ENCODE measurements at places on chromosomes 12 and 14.
A peak's percentile ranks its signal among the peaks of the same experiment; 100 is the strongest.

DNA sequence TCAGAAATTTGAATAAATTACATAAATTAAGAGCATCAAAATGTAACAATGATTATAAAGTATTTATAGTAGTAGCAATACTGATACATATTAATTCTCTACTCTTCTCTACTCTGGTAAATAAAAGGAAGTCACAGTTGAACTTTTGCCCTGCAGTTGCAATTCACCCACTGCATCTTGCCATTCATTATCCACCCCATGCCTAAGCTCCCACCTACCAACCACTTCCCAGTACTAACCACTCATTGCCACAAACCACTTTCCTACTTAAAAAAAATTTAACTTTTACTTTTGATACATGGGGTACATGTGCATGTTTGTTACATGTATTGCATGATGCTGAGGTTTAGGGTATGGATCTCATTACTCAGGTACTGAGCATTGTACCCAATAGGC, 174.0 kb downstream of the RASSF9 start:
- DNase-seq: no peak
- H3K27ac ChIP-seq: no peak overlapping the region
- H3K4me3 ChIP-seq: no peak overlapping the region
- no peaks in the 10 kb centered on the region for H3K27me3 ChIP-seq

DNA sequence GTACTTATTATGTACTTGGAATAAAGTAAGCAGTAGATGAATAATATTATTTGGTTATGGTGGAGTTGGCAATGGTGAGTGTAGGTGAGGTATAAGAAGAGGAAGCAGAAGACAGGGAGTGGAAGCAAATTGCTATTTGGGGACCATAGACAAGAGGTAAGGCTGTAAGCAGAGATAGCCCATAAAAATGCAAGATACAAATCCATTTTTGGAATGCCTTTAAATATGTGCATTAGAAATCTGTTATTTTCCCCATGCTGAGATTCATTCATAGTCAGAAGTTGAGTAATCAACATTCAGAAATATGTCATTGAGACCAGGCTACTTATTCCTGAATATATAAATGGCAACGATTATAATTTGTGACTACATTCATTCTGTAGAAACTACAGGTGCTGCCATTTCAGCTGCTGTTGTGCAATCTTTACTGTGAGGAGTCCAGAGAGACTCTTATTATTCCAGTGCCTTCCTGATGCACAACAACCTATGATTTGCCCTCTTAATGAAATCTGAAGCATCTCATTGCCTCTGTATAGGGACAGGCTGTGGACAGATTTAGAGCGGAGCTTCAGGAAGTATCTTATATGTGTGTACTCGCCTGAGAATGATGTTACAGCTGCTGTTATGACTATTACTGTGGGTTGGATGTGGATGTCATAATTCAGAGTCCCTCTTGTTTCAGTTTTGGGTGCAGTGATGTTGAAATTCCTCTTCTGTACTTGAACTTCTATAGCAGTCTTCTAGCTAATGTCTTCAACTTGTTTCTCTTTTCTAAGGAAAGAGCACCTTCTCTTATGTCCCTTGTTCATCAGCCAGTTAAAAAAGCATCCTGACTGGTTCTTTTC, 173.8 kb downstream of the NAV3 start:
- H3K36me3 ChIP-seq: no peaks in the 10 kb centered on the region
- H3K4me1 ChIP-seq: no peaks in the 10 kb centered on the region
- no peak overlapping the region for H3K27ac ChIP-seq
- H3K27me3 ChIP-seq: no peaks in the 10 kb centered on the region

GRCh38 chr14:106812788-106813476, 1286.5 kb downstream of the TMEM121 start:
- H3K27ac ChIP-seq: no peak overlapping the region
- H3K4me3 ChIP-seq: no peak overlapping the region
- DNase-seq: no peak
- H3K27me3 ChIP-seq: no peaks in the 10 kb centered on the region

- H3K36me3 ChIP-seq: no peaks in the 10 kb centered on the region
- no peaks in the 10 kb centered on the region for H3K27me3 ChIP-seq
- H3K27ac ChIP-seq: peak overlapping the region; percentile 82
- DNase-seq: no peak
- no peak overlapping the region for H3K4me3 ChIP-seq
- peaks cover 38% of the 10 kb centered on the region for H3K4me1 ChIP-seq
Observed at GRCh38 chr12:52032446-52032803, 18.8 kb upstream of the NR4A1 start.

GRCh38 chr12:47281667-47282171, 202.0 kb upstream of the AMIGO2 start:
- H3K4me1 ChIP-seq: peaks cover 15% of the 10 kb centered on the region
- no peak overlapping the region for H3K27ac ChIP-seq
- H3K4me3 ChIP-seq: no peak overlapping the region
- no peaks in the 10 kb centered on the region for H3K27me3 ChIP-seq
- no peaks in the 10 kb centered on the region for H3K36me3 ChIP-seq

DNA sequence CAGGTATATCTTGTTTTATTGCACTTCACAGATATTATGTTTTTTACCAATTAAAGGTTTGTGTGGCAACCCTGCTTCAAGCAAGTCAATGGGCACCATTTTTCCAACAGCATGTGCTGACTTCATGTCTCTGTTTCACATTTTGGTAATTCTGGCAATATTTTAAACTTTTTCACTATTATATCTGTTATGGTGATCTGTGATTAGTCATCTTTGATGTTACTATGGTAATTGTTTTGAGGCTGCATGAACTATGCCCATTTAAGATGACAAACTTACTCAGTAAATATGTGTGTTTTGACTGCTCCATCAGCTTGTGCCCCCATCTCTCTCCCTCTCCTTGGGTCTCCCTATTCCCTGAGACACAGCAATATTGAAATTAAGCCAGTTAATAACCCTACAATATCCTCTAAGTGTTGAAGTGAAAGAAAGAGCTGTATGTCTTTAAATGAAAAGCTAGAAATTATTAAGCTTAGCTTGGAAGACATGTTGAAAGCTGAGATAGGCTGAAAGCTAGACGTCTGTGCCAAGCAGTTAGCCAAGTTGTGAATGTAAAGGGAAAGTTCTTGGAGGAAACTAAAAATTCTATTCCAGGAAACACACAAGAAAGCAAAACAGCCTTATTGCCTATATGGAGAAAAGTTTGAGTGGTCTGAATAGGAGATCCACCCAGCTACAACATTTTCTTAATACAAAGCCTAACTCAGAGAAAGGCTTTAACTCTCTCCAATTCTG, 365.1 kb downstream of the ATP23 start:
- H3K27ac ChIP-seq: no peak overlapping the region
- H3K27me3 ChIP-seq: no peaks in the 10 kb centered on the region
- H3K4me1 ChIP-seq: peaks cover 36% of the 10 kb centered on the region
- H3K4me3 ChIP-seq: no peak overlapping the region

- DNase-seq: no peak
- no peak overlapping the region for H3K27ac ChIP-seq
- no peaks in the 10 kb centered on the region for H3K27me3 ChIP-seq
- no peaks in the 10 kb centered on the region for H3K36me3 ChIP-seq
- H3K4me3 ChIP-seq: no peak overlapping the region
Observed at GRCh38 chr12:89821896-89822295, 113.3 kb upstream of the ATP2B1 start.

GRCh38 chr12:59500335-59500734, 95.5 kb upstream of the SLC16A7 start:
- H3K4me3 ChIP-seq: no peak overlapping the region
- no peaks in the 10 kb centered on the region for H3K36me3 ChIP-seq
- H3K27me3 ChIP-seq: no peaks in the 10 kb centered on the region
- H3K4me1 ChIP-seq: no peaks in the 10 kb centered on the region

DNA sequence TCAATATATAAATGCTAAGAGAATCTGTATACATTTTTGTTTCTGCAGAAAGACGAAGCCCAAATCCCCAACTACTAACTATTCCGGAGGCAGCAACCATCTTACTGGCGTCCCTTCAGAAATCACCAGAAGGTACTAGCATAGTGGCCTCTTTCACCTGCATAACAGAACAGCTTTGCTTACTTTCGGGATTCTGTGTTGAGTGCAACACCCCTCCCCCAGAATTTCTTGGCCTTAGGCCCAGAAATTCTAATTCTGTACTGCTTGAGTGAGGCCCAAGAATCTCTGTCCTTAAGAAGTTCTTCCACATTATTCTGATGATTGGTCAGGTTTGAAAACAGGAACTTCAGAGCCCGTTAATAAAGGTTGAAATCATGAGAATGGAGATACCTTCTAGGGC, 2.9 kb downstream of the SPX start:
- peaks cover 3% of the 10 kb centered on the region for H3K27me3 ChIP-seq
- peaks cover 15% of the 10 kb centered on the region for H3K4me1 ChIP-seq
- no peak overlapping the region for H3K27ac ChIP-seq
- no peaks in the 10 kb centered on the region for H3K36me3 ChIP-seq

- H3K27ac ChIP-seq: peak overlapping the region; percentile 98
- H3K4me3 ChIP-seq: peak overlapping the region; percentile 51
- H3K36me3 ChIP-seq: peaks cover 26% of the 10 kb centered on the region
- DNase-seq: no peak
- H3K27me3 ChIP-seq: no peaks in the 10 kb centered on the region
Observed at GRCh38 chr12:56129206-56129941, 1.3 kb downstream of the ESYT1 start.

GRCh38 chr12:92030618-92031017, 115.0 kb downstream of the BTG1 start:
- H3K27me3 ChIP-seq: no peaks in the 10 kb centered on the region
- H3K27ac ChIP-seq: peak overlapping the region; percentile 72
- DNase-seq: no peak
- peaks cover 34% of the 10 kb centered on the region for H3K4me1 ChIP-seq

- no peaks in the 10 kb centered on the region for H3K36me3 ChIP-seq
- no peak overlapping the region for H3K4me3 ChIP-seq
- no peak overlapping the region for H3K27ac ChIP-seq
- H3K4me1 ChIP-seq: no peaks in the 10 kb centered on the region
Observed at GRCh38 chr12:31765931-31766330, 37.1 kb upstream of the AMN1 start.

DNA sequence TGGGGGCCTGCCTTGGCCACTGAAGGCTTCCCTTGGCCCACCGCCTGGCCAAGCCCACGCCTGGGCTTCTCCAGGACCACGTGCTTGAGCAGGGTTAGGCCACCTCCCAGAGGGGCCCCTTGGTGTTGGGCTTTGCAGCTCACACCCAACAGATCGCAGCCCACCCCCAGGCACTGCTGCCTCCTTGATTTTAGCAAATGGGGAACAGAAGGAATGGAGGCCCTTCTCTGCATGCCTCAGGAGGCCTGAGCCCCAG, 23.3 kb downstream of the RAB35 start:
- no peaks in the 10 kb centered on the region for H3K27me3 ChIP-seq
- no peak overlapping the region for H3K4me3 ChIP-seq
- no peak overlapping the region for H3K27ac ChIP-seq

GRCh38 chr12:24491968-24492367, 456.9 kb downstream of the BCAT1 start:
- no peak overlapping the region for H3K4me3 ChIP-seq
- H3K27ac ChIP-seq: no peak overlapping the region
- no peak for DNase-seq
- no peaks in the 10 kb centered on the region for H3K36me3 ChIP-seq

GRCh38 chr12:911191-911826, 38.2 kb downstream of the RAD52 start:
- H3K27ac ChIP-seq: no peak overlapping the region
- DNase-seq: no peak
- H3K4me1 ChIP-seq: no peaks in the 10 kb centered on the region
- H3K27me3 ChIP-seq: no peaks in the 10 kb centered on the region

- no peaks in the 10 kb centered on the region for H3K36me3 ChIP-seq
- no peaks in the 10 kb centered on the region for H3K27me3 ChIP-seq
- peaks cover 11% of the 10 kb centered on the region for H3K4me1 ChIP-seq
- DNase-seq: no peak
- no peak overlapping the region for H3K4me3 ChIP-seq
Observed at GRCh38 chr14:65002586-65003210, 16.0 kb downstream of the FNTB start.

GRCh38 chr12:6228535-6229223, 28.5 kb downstream of the CD9 start:
- H3K27ac ChIP-seq: peak overlapping the region; percentile 91
- no peak for DNase-seq
- no peak overlapping the region for H3K4me3 ChIP-seq
- H3K36me3 ChIP-seq: peaks cover 69% of the 10 kb centered on the region

- H3K27me3 ChIP-seq: peaks cover 34% of the 10 kb centered on the region
- H3K4me1 ChIP-seq: no peaks in the 10 kb centered on the region
- H3K4me3 ChIP-seq: no peak overlapping the region
- H3K27ac ChIP-seq: no peak overlapping the region
Observed at GRCh38 chr12:5904441-5904840, 40.6 kb downstream of the ANO2 start.

DNA sequence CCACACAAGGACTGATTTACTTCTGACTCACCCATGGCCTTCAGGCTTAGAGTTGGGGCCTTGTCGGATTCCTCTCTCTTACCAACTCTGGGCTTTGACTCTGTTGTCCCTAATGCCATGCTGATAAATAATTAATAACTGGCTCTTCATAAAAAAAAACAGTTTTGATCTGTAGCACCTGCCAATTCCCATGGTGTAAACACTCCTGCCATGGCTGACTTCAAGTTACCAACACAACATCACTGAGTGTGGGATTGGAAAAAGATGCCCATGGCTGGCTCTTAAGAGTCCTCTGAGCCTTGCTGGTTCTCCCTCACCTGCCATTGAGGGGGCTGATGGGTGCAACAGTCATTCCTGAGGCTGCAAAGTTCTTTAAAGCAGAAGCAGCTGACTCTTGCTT, 104.8 kb downstream of the KIF26A start:
- no peak for DNase-seq
- no peaks in the 10 kb centered on the region for H3K27me3 ChIP-seq
- H3K27ac ChIP-seq: no peak overlapping the region
- H3K36me3 ChIP-seq: no peaks in the 10 kb centered on the region
- H3K4me3 ChIP-seq: no peak overlapping the region

DNA sequence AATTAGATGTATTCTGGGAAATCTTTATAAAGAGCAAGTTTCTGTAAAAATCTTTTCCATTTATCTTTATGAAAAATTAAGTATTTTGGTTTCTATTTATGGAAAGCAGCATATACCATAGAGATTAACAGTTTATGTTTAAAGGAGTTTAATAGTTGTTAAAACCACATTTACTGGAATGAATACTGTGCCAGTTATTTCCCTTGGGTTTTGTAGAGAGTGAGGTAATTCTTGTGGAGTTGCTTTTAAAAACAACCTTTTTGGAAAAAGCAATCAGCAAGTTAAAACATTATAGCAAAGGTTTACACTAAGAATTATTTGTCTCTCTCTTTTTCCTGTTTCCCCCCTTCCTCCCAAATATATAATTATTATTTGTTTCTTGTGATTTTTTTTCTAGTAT, 34.9 kb downstream of the AEBP2 start:
- no peak overlapping the region for H3K4me3 ChIP-seq
- DNase-seq: no peak
- no peak overlapping the region for H3K27ac ChIP-seq

GRCh38 chr14:61517911-61518384, 177.4 kb upstream of the HIF1A start:
- no peak overlapping the region for H3K4me3 ChIP-seq
- no peaks in the 10 kb centered on the region for H3K36me3 ChIP-seq
- peaks cover 55% of the 10 kb centered on the region for H3K4me1 ChIP-seq

DNA sequence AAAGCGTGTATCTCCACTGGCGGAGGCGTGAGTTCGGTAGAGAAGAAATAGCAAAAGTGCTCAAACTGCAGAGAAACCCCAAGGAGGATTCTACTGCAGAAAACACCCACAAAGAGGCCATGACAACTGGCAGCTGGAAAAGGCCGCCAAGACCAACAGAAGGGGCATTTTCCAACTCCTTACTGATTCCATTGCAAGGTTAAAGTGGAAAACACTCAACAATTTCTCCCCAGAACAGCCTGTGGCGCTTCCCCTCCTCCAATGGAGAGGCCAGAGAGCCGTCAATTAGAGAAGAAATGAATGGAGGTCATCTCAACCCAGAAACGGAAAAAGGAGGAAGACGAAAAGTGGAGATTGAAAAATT, 618 bp upstream of the ANKRD52 start:
- no peak for DNase-seq
- H3K27ac ChIP-seq: peak overlapping the region; percentile 94
- peaks cover 21% of the 10 kb centered on the region for H3K36me3 ChIP-seq
- H3K4me3 ChIP-seq: peak overlapping the region; percentile 89

Measured in esophagus squamous epithelium (tissue), 5 donors.